ENCODE measurements at places on chromosomes 2 and 18. TPM values are rescaled to one million over a fixed set of nuclear protein-coding genes. Genes with fewer than 3 reads are reported as not detected.

DNA sequence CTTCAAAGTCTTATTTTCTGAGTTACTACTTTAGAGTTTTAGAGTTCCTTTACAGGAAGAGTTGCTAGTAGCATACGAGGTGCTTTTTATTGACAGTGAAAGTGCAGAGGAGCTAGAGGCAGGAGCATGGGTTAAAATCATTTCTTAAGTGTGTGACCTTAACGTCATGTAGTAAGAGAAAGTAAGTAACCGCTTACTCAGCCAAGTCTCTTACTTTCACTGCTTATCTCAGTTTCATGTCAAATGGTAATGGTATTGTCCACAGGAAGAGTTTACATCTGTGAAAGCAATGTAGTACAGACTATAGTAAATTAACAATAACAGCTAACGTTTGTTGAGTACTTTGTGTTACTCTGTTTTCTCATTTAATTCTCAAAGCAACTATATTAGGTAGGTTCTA lies 12.6 kb downstream of the NDUFAF7 start:
- no peak for DNase-seq

DNA sequence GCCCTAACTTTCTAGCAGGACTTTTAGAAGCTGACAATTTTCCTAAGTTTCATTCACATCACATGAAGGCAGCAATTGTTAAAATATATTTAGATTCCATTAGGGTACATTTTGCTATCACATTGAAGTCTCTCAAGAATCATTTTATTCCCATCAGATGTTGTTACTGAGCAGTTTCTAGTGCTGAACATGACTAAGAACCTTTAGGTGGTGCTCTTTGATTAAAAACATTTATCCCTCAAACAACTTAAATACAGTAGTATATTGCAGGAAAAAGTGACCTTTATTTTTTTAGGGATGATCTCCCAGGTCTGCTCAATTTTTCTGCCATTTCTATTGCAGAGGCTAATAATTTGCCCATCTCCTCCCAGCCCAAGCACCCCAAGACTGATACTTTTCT lies 22.9 kb upstream of the NARS1 start:
- DNase-seq: no peak

GRCh38 chr18:77470569-77471413 lies 221.1 kb downstream of the GALR1 start:
- DNase-seq: no peak

GRCh38 chr18:61474341-61474740 lies 141.1 kb downstream of the CDH20 start:
- DNase-seq: no peak

GRCh38 chr2:62091471-62091870 lies 104.4 kb upstream of the B3GNT2 start:
- no peak for DNase-seq

The RAB6C gene
- not detected for polyA plus RNA-seq

The HOXD12 gene
- not detected for polyA plus RNA-seq

DNA sequence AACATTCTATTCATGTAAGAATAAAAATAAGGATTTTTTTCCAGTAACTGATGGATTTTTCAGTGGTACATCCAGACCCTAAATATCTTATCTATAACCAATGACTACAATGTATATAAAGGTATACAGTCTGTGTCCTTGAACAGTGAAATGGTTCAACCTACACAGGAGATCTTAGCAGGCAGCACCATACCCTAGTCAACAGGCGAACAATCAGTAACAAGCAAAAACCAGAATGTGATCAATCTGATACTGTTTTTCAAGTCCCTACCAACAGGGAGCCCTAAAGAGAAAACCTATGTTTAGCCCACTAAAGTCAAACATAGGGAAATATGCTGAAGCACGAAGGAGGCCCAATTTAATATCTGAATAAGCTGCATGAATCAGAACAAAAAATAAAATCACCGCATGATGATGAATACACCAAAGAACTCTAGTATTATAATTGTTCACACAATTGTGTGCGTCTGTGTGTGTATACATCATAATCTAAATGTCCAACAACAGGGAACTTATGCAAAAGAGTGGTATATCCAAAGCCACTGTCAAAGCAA lies 26.0 kb downstream of the PTPN2 start:
- DNase-seq: no peak

GRCh38 chr18:11823545-11823944 lies 27.7 kb upstream of the CHMP1B start:
- DNase-seq: no peak

The TUBA3E gene
- polyA plus RNA-seq: 0.31 TPM

DNA sequence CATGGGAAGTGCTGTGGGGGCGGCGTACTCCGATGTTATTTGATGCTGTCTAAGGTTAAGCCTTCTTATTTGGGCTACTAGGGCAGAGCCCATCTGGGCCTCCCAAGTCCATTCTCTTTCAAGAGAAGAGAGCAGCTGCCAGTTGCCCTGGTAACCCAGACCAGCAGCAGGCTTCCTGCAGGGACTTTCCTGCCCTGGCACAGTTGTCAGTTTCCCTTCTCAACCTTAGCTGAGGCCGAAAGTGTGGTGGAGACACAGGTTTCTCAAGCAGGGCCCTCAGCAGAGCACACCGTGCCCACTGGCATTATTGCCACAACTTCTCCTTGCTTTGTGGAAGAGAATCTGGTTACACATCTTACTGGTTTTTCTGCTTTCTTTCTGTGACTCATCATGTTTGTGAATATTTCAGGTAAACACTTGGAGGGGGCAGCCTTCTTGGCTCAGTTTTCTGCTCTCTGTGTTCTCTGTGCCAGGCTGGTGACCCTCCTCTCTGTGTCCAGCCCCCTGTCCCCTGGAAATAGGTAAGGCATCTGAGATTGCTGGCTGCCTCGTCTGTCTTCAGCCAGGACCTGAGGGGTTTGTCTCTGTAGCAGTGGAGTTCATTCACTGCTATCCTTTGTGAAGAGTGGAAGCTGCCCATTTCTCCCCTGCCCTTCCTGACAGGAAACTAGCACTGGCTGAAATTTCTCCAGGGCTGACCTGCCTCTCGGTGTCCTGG lies 111.0 kb downstream of the B3GNT2 start:
- DNase-seq: no peak

The RGPD3 gene
- polyA plus RNA-seq: 0.61 TPM

GRCh38 chr18:12990123-12990475 lies 1.1 kb upstream of the CEP192 start:
- DNase-seq: no peak

- DNase-seq: no peak
Measured at GRCh38 chr2:23366720-23367119, 18.3 kb upstream of the KLHL29 start.

The KIDINS220 gene
- 96.4 TPM for polyA plus RNA-seq

DNA sequence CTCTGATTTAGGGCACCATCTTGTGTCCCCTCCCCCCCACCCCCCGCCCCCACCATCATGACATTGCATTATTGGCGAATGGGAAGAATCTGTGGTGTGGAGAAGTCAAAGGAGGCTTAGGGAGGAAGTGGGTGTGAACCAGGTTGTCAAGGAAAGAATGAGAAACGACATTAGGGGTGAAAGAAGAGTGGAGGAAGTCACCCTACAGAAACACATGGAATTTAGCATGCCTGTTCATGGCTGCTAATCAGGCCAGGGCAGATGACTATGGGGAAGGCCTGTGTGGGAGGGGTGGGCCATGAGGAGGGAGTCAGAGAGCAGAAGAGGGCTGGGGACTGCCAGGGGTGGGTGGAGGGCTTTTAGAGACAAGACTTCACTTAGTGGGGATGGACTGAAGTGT lies 81.6 kb downstream of the AOX1 start:
- no peak for DNase-seq

GRCh38 chr18:1784113-1784512 lies 787.2 kb downstream of the METTL4 start:
- DNase-seq: no peak

DNA sequence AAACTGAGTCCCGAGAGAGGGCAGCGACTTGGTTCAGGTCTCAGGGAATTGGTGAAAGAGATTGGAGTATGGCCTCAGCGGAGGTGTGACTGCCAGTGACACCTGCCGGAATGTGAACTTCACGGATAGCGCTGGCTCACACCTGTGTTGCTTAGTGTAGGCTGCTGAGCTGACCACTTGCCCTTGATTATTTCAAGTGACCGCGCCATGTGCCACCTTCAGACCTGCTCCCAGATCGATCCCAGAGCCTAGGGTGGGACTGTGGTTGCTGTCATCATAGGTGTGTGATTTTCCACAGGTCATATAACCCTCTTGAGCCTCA lies 134.8 kb downstream of the GLI2 start:
- no peak for DNase-seq

- no peak for DNase-seq
Measured at GRCh38 chr2:231699006-231699405, 9.3 kb upstream of the PTMA start.

The CUL3 gene
- polyA plus RNA-seq: 108 TPM

The C1QL2 gene
- not detected for polyA plus RNA-seq

The EMX1 gene
- not detected for polyA plus RNA-seq

The HOXD8 gene
- polyA plus RNA-seq: 1.5 TPM

- DNase-seq: no peak
Measured at GRCh38 chr2:115183144-115183543, 740.7 kb downstream of the DPP10 start.

- no peak for DNase-seq
Measured at GRCh38 chr2:118049140-118049815, 35.4 kb upstream of the CCDC93 start.

DNA sequence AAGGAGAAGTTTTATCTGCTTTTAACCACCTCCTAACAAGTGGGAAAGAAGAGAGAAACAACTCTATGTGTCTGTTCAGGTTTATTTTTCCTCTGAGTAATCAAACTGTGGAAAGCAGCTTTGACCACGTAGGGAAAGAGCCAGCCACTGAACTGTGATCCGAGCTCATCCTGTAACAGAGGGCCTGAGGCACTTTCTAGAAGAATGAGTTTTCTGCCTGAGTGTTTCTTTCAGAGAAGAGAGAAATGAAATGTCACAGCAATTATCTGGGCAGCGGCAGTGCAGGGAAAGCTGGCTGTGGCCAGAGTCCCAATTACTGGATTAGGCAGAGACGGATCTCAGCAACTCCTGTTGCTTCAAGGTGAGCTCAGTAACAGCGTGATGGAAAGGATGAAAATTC lies 151.9 kb downstream of the CD226 start:
- DNase-seq: no peak

GRCh38 chr18:48836231-48836805 lies 114.4 kb downstream of the SMAD7 start:
- no peak for DNase-seq

- DNase-seq: no peak
Measured at GRCh38 chr2:236663287-236664101, 93.9 kb downstream of the ACKR3 start.

DNA sequence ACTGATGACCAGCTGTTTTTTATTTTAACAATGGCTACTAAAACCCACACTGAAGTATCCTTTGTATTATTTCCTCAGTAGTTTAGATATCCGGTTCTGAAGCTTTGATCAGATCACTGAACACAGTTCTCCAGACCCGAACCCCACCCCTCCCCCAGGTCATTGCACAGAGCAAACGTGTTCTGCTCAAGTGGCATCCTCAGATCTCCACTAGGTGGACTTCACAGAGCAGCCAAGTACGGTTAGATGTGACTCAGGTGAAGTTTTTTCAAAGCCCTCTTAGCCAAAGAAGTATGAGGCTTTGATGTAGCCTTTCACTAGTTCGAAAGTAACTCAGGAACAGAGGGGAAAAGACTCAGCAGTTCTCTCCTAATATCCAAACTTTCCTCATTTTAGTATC lies 142.7 kb upstream of the NRP2 start:
- no peak for DNase-seq

DNA sequence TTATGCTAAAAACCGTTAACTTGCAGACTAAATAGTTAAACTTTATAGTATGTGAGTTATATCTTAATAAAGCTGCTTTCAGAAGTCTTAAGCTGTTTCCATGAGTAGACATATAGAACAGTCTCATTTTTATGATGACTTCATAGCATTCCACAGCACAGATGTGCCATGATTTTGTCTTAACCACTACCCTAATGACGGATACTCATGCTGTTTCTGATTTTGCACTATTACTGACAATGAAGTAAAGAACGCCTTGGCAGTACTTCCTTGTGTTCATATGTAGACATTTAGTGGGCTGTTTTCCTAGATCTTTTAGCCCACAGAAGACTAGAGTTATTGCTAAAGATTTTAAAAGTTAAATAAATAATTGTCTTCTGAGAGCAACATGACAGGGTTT lies 175.6 kb upstream of the RAB6C start:
- no peak for DNase-seq

- DNase-seq: no peak
Measured at GRCh38 chr18:44258086-44258485, 422.6 kb upstream of the SETBP1 start.

The STAT4 gene
- polyA plus RNA-seq: 11.0 TPM

The HEATR5B gene
- polyA plus RNA-seq: 27.7 TPM

The SERPINB3 gene
- not detected for polyA plus RNA-seq

The TFPI gene
- 203 TPM for polyA plus RNA-seq

Measured in right lung (tissue), 10 donors.